SK-N-SH treated with all-trans-retinoic acid at 6 μM for 48 hours (cell line): ENCODE measurements at places on chromosomes 12 and 14.
A peak's percentile ranks its signal among the peaks of the same experiment; 100 is the strongest.

GRCh38 chr12:20369305-20370013 lies 1.1 kb downstream of the PDE3A start:
- ATAC-seq: peak; percentile 77

DNA sequence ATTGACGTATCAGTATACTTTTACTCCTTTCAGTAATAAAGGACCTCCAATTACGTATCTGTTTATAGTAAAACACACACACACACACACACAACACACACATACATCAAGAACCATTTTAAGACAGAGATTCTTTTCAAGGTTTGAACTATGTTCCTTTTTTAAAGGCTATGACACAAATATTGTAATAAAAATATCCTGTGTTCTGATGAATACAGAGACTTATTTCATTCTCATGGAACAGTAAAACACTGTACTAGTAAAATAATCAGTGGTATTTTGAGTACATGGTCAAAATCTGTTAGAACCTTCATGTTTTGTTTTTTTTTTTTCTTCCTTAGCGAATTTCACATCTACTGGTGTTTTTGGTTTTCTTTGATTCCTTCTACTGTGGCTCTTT lies 7.6 kb downstream of the FLRT2 start:
- ATAC-seq: no peak

GRCh38 chr14:90201344-90201743 lies 55.0 kb upstream of the PSMC1 start:
- ATAC-seq: no peak

GRCh38 chr14:91250912-91251311 lies 6.4 kb upstream of the GPR68 start:
- ATAC-seq: peak; percentile 65

- no peak for ATAC-seq
Measured at GRCh38 chr12:4251216-4251891, 22.2 kb upstream of the CCND2 start.

GRCh38 chr12:53698948-53699677 lies 23.2 kb upstream of the ATP5MC2 start:
- no peak for ATAC-seq

DNA sequence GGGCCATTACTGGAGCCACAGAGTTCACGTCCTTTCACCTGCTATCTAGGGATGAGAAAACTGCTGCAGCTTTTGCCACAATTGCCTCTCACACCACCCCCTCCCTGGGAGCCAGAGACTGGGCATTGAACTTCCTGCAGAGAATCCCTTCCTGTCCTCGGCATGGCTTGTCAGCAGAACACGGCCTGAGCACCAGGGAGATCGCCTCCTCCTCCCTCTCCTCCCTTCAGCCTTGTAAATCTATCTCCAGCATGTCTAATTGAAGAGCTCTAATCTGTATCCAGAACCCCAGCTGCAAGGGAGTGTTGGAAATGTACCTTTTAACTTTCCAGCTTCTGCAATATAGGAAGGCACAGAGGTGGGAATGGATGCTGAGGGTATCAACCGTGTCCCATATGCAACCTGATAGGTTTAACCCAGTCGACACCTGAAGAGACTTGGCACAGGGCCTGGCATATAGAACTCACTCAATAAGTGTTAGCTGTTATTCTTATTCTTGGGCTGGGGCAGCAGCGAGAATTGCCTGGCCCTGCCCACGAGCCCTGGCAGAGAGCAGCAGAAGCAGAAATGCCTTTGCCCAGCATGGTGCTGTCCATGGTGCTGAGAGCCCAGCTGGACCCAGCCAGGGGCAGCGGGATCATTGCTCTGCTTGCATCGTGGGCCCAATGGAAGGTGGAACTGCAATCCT lies 26.8 kb downstream of the TMEM63C start:
- peak; percentile 85 for ATAC-seq
